Activated CD4-positive, alpha-beta T cell treated with anti-CD3 and anti-CD28 coated beads for 24 hours (primary cell): ENCODE measurements at places on chromosomes 2 and 18.

- no peak for DNase-seq
Measured at GRCh38 chr2:61536180-61536571, 2.0 kb downstream of the XPO1 start.

DNA sequence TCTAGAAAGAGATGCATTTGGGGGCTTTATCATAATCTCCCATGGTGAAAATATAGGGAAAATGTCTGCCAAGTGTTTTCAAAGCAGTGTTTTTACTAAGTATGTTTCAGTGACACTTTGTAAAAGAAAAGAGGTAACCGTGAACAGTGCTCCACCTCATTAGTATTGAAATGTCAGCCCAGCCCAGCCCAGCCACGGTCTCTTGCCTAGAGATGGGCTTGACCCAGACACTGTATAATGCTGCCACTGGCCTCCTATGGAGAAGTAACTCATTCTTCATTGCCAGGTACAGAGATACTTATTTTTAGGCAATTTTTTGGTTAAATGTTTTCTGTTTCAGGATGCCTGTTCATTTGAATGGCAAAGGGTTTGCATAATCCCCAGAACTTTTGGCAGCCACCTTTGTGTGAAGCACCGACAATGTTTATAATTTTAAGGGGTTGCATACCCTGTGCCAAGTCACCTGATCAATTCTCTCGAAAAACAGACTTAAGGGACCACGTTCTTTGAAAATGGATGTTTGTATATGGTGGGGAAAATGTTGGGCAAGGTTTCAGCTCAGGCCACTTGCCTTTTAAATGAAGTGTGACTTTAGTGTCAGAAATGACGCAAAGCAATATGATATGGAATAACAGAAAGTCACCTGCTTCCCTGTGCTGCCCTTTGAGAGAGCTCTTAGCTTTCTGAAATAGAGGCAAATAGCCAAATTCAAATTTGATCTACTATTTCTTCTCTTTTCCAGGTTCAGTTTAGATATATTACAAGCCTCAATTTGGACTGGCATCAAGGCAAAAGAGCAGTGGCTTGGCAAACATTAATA is 314.5 kb upstream of the RGPD4 start:
- DNase-seq, result no peak

- DNase-seq, result no peak
Measured at GRCh38 chr2:60391230-60391629, 162.2 kb downstream of the BCL11A start.

GRCh38 chr18:56995579-56996188 is 151.2 kb upstream of the BOD1L2 start:
- no peak for DNase-seq

GRCh38 chr2:235116885-235117492 is 165.2 kb downstream of the SH3BP4 start:
- DNase-seq, result no peak

GRCh38 chr2:72210470-72210869 is 62.8 kb upstream of the CYP26B1 start:
- DNase-seq, result no peak
